NCI-H187 (cell line): ENCODE measurements at places on chromosomes 6 and 20.

DNA sequence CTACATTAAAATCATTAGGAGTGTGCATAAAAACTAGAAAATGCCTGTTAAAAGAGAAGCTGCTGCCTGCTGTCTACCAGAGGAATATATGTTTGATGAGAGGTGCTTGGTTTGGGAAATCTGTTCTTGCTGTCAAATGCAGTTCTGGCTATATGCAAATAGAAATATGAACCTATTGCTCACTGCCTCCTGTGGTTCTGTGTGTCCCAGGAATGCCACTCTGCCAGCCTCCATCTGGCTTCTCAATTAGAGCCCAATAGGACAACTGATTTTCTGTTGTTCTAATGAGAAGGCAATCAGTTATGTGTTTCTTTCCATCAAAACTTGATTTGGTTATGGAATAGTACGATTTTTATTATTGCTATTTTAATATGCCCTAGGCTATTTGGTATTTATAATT lies 759.7 kb downstream of the HDGFL1 start:
- DNase-seq, result no peak

DNA sequence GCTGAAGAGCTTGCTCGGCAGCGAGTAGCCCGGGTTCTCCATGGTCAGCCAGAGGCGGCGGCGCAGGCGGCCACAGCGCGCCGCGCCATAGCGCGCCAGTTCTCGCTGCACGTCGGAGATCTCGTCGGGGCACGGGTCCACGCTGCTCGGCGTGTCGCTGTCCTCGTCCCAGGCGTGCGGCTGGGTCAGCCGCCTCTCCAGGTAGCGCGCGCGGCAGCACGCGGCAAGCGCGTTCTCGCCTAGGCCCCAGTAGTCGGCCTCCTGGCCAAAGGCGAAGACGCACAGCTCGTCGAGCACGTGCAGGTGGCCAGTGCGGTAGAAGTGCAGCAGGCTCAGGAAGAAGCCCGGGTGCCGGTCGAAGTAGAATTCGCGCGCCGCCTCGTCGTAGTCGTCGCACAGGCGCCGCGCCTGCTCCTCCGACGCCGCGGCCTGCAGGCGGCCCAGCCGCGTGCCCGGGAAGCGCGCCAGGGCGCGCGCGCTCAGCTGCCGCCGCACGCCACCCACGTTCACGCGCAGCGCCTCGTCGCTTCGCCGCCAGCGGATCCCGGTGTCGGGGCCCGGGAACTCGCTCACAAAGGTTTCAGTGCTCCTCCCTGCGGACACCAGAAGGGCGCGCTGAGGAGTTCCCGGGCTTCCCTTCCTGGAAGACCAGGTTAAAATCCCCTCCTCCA lies 2.7 kb downstream of the KCNS1 start:
- no peak for DNase-seq

GRCh38 chr20:36390719-36391415 lies 84.7 kb downstream of the DLGAP4 start:
- no peak for DNase-seq

DNA sequence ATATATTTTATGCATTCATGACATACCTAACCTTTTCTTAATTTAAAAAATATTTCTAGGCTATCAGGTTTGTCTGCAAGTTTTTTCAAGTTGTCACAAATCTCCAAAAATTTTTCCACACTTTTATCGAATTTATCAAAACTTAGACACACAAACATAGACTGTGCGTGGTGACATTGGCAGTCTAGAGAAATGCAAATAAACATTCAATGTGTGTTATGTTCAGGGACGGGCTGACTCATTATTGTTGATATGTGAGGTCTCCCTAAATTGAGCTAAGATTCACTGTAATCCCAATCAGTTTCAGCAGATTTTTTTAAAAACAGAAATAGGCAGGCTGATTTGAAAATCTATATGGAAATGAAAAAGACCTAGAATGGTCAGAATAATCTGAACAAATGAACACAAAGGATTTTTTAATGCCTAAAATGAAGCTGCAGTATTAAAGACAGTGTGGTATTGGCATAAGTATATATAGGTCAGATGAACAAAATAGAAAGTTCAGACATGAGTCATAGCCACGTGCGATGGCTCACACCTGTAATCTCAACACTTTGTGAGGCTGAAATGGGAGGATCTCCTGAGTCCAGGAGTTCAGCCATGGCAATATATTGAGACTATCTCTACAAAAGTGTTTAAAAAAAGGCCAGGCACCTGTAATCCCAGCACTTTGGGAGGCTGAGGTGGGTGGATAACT lies 19.2 kb downstream of the BLTP3A start:
- DNase-seq, result no peak

DNA sequence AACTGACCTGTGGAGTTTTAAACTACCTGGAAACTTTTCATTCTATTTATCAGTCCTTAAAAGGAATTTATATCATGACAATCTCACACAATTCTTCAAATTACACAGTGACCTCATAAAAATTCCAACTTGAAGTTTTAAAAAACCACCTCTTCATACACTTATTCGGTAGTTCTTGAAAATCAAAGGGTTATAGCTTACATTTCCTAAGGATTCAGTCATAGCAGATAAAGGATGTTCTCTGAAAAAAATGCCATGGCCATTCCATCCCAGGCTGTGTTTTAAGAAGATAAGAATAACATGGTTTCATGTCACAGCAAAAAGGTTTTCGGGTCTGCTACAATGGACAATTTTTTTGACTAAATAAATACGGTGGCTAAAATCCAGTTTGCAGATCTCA lies 41.2 kb downstream of the GOPC start:
- DNase-seq, result no peak

DNA sequence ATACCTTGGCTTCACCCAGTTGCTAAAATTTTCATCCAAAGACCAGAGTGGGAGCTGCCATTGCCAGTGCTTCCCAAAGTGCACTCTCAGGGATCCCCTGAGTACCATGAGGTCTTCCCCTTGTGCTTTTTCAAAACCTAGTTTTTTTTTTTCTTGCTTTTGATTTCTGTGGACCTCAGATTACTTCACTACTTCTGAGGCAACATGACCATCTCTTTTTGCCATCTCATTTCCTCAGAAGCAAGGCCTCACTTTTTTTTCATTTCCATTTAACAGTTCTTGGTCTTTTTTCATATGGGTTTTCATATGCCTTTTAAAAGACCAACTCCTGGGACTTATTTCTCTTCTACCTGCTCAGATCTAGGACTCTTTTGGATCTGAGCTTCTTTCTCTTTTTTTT lies 64.1 kb upstream of the MMS22L start:
- DNase-seq, result no peak

DNA sequence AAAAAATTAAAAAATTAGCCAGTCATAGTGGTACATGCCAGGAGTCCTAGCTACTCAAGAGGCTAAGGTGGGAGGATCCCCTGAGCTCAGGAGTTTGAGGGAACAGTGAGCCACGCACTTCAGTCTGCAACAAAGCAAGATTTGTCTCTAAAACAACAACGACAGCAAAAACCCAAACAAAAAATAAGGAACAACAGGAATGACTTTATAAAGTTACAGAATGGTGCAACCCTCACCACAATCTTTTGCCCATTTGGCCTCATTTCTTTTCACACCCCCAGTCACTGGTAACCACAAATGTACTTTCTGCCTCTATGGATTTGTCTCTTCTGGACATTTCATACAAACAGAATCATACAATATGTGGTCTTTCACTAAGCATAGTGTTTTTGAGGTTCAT lies 16.7 kb upstream of the ZFAND3 start:
- no peak for DNase-seq

- peak; percentile 29 for DNase-seq
These were observed 23.9 kb downstream of the RPRD1B start for GRCh38 chr20:38057351-38057972.
